KG1 (cell line): ENCODE measurements at places on chromosomes 3 and 15.

DNA sequence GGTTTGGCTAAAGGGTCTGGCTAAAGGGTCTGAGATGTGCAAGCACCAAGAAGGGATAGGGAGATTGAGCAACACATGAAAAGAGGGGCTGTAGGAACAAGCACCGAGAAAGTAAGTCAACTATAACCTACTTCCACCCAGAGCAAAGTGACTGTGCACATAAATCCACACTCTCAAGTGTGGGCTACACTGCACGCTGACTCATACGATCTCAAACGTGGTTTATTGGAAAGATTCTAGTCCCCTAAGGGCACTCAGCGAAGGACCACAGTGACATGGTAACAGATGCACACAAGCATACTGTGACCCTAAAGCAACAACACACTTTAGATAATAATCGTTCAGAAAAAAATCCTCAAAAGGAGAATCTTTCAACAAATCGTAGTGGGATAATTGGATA lies 48.0 kb downstream of the EHHADH start:
- DNase-seq: no peak

GRCh38 chr15:93467337-93467736 lies 378.3 kb upstream of the RGMA start:
- DNase-seq: no peak

DNA sequence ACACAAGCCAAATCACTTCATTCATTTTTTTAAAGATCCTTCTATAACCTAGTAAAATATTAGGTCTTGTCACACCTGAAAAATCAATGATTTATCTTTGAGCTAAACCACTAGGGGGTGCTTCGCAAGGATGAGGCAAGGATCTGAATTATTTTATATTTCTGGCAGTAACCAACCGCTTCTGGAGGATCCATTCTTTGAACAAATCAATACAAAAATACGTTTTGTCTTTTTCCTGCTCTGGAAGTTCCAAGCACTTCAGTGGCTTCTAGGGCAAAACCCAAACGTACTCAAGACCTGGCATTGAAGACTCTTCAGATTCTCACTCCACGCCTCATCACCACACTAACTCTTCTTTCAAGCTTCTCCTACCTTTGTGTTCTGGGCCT lies 486 bp downstream of the LSG1 start:
- DNase-seq: peak; percentile 53

DNA sequence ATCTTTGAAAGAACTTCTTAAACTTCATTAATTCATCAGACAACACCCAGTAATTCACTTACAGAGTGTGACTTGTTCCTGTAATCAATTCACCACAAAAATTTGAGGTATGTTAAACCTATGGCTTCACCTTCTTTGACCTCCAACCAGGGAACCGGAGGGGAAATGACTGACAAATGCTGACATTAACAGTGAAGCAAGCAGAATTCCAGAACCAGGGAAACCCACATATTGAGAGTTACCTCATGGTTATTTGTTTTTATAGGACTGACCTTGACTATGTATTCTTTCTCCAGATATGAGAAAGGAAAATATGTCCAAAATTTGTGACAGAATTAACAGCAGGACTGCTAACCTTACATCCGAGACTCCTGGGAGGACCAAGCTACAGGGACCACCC lies 2.7 kb downstream of the P3H2 start:
- no peak for DNase-seq

- no peak for DNase-seq
These were observed 9.5 kb downstream of the MGA start for GRCh38 chr15:41669701-41670100.

GRCh38 chr3:136444581-136444980 lies 194.4 kb downstream of the PCCB start:
- DNase-seq: no peak

DNA sequence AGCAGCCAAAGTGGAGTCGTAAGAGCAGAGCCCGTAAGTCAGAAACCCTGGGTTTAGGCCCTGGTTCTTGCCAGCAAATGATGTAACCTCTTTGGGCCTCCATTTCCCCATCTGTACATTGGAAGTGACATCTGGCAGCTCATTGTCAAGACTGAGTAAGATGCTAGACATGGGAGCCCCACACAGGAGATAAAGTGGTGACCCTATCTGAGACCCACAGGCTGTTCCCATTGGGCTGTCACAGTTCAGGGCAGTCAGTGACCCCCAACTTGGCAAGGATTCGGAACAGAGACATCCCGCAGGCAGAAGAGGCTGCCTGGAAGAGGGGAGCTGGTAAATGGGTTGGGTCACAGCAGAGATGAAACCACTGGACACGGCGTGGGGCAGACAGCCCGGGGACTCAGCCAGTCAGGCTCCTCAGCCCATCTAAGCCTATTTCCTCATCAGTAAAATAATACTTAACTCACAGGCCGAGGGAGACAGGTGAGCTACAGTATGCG lies 1.8 kb downstream of the CLN6 start:
- no peak for DNase-seq

DNA sequence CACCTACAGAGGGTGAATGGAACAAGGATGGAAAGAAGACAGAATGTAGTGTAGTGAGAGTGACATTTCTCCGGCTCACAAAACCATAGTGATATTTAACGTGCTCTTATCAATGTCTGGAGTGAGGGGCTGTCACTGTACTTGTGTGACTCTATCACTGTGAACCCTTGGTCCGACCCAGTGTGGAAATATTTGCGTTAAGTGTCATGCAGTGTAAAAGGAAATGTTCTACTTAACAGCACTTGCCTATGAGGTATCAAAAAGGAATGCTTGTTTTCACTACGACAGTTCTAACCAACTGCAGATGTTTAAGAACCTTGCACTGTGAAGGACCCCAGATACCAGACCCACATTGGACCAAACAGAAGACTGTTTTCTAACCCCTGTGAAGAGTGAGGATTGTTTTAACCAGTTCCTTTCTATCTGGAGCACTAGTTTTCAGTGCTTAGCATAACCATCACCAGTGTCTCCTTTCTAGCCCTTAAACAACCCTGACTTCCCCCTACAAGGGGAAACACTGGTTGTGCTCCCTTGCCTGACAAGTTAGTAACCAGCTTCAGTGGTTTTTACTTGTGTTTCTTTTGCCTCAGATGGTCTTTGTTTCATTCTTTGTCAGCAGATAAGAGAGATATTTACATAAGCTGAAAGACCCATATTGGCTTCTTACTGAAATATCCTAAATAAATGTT lies 144.7 kb upstream of the ABHD17C start:
- no peak for DNase-seq

DNA sequence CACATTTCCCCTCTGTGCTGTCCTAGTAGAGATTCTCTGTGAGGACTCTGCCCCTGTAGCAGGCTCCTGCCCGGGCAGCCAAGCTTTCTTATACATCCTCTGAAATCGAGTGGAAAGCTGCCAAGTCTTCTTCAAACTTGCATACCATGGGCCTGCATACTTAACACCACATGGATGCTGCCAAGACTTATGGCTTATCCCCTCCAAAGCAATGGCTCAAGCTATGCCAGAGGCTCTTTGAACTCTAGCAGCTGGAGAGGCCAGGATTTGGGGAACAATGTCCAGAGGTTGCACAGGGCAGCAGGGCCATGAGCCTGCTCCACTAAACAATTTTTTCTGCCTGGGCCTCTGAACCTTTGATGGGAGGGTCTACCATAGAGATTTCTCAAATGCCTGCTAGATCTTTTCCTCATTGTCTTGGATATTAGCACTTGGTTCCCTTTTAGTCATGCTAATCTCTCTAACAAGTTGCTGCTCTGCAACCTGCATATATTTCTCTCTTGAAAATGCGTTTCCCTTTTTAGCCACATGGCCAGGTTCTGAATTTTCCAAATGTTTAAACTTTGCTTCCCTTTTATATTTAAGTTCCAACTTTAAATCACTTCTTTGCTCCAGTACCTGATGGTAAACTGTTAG lies 6.1 kb upstream of the PLSCR4 start:
- DNase-seq: no peak

- DNase-seq: no peak
These were observed 26.9 kb downstream of the MCTP2 start for GRCh38 chr15:94258246-94258645.

DNA sequence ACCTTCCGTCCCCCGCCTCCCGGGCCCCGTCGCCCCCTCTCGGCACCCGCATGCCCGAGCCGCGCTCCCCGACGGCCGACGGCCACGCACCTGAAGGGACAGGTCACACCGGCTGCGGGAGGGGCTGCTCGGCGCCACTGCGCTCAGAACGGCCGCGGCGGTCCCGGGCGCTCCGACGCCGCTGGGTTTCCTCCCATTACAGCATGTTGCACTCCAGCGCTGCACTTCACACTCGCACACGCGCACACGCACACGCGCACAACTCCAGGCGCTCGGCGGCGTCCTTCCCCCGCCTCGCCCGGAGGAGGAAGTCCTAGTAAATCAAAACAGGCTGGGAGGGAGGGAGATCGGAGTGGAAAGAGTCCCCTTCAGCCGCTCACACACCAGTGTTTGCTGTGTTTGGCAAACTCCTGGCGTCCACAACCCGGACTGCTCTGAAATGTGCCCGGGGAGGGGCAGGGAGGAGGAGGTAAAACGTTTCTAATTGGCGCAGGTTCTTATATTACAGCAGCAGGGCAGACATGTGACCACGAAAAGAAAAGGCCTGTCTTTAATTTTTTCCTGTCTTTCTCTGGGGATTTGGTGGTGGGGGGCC lies 76.7 kb upstream of the VGLL4 start:
- DNase-seq: peak; percentile 18

DNA sequence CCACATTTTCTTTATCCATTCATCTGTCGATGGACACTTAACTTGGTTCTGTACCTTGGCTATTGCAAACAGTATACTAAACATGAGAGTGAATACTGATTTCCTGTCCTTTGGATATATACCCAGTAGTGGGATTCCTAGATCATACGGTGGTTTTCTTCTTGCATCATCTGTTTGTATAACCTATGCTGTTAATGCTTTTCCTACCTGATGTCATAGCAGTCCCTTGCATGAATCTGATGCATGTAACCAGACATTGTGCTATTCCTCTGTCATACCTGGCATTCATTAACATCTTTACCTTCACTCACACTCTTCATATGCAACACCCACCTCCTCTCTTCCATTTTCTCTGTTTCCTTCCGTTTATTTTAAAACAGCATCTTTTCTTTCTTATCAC lies 185.2 kb downstream of the KLHL25 start:
- no peak for DNase-seq

DNA sequence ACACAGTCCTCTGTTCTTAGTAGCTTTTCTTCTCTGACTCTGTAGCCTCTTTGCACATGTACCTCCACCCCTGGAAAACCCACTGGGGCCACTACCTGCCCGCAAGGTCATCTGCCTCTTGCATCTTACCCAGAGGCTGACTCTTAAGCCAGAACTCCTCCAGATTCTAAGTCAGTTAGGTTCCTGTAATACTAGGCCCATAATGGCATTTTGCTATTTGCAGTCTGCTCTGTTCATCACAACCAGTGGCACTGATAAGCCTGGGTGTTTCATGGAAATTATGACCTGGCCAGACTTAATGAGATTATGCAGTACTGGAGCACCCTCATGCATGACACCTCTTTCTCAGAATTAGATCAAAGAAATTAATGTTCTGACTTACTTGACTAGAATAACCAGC lies 31.7 kb upstream of the ATG7 start:
- no peak for DNase-seq

- no peak for DNase-seq
These were observed 140.8 kb downstream of the OSBPL10 start for GRCh38 chr3:31840252-31840651.

- DNase-seq: no peak
These were observed 35.5 kb downstream of the FBLN2 start for GRCh38 chr3:13584427-13584891.

DNA sequence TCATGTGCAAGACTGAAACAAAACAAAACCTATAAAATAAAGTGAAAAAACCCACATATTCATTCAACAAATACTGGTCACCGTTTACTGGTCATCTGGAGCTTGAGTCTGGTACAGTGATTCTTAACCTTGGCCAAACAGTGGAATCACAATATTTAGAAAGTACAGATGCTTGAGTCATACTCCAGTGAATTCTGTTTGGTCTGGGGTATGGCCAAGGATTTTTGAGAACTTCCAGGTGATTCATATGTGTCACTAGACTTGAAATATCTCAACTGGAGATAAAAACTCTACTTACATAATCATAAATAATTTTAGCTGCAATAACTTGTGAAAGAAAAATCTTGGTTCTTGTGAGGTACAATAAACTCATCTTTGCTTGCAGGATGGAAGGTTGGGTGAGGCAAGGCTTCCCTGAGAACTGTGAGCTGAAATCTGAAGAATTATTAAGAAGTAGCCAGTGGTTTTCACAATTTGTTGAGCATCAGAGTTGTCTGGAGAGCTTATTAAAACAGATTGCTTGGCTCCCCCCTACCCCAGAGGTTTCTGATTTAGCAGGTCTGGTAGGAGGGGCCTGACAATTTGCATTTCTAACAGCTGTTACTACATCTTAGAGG lies 9.6 kb downstream of the NEK11 start:
- DNase-seq: no peak

GRCh38 chr3:125144653-125145314 lies 67.8 kb downstream of the SLC12A8 start:
- DNase-seq: no peak

GRCh38 chr3:144409319-144409718 lies 437.7 kb downstream of the DIPK2A start:
- no peak for DNase-seq

DNA sequence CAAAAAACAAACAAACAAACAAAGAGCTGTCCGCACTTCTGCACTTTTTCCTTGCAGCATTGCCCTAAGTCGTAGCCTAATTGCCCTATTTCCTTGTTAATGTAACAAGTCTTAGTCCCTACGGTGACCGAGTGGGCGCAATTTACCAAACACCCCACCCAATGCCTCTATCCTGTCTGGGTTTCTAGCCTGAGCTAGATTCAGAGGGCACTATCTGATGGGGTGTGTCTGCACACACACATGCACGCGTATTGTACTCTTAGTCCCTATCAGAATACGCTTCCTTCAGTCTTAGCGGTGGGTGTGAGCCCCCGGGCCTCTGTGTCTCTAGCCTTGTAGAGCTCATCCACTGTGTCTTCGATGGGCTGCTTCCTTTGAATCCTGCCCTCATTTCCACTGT lies 125.9 kb upstream of the DLG1 start:
- DNase-seq: no peak

DNA sequence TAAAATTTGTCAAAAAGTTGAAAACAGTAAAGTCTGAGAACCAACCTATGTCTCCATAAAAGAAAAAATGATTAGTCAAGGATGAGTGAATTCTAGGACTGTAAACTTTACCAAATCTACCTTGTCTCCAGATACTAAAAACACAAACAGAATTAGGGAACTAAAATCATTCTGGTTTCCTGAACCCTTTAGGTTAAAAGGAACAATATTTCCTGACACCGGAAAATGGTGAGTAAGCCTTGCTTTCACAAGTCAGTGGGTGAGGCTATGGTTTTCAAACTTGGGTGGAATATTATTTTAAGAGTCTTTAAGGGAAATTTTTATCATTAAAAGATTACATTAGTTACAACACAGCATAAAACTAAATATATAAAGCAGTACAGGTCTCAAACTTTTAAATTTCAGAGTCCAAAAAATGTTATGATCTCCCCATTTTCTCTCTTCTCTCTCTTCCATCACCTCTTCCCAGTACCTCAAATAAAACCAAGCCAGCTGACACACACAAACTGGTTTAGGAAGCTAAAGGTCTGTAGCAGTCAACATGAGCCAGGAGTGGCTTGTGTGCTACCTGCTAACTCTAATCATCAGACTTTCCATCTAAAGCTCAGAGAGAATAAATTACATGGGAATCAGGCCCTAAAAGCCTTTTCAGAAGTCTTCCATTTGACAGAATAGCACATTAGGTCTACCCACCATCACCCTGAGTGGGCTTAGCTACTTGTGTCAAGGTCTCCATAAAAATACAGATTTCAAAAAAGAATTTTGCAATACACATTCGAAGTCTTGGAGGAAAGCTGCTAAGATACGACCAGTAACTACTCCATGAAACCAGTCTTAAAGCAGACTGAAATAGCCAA lies 2.2 kb downstream of the SLC12A6 start:
- peak; percentile 64 for DNase-seq

- DNase-seq: no peak
These were observed 5.3 kb upstream of the APEH start for GRCh38 chr3:49668861-49669260.
